ENCODE measurements at places on chromosomes 5 and 9.

GRCh38 chr9:127129073-127129717, 6.8 kb upstream of the ANGPTL2 start:
- DNase-seq, result no peak

DNA sequence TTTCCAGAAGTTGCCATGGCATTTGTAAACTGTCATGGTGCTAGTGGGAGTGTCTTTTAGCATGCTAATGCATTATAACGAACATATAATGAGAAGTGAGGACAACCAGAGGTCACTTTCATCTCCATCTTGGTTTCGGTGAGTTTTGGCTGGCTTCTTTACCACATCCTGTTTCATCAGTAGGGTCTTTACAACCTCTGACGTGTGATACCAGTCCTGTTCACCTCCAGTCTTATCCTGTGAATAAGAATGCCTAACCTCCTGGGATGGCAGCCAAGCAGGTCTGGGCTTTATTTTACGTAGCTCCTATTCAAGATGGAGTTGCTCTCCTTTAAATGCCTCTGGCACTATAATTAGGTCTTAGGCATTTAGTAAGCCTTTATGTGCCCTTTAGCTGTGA, 20.4 kb upstream of the RFK start:
- DNase-seq, result no peak

DNA sequence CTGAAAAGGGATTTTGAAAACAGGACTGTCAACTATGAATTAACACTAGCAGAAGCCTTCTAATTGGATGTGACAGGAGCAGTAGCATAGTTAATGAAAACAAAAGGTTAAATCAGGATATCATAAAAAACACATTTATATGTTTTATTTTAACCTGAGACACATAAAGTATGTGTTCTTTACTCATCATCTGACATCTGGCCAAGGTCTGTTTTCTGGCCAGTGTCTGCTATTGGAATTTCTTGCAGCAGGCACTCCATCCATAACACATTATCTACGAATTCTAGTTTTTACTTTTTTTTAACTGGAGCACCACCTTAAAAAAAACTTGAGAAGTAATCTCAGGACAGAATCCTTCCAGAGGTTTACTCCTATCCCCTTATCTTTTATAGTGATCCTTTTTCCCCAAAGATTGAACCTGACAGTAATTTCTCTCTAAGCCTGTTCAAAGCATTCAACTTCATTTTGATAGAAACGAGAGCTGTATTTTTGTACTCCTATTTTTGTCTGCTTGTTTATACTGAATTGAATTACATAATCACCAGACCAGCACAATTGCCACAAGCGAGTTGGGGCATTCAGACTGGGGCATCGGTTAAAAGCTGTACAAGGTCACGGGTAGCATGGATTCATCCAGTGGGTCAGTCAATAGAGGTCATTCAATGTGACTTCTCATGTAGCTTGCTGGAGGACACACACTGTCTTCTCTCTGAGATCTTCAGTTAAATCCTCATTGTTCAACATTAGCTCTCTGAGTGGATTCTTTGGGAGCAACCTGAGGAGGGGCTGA, 205.6 kb upstream of the CLINT1 start:
- no peak for DNase-seq

DNA sequence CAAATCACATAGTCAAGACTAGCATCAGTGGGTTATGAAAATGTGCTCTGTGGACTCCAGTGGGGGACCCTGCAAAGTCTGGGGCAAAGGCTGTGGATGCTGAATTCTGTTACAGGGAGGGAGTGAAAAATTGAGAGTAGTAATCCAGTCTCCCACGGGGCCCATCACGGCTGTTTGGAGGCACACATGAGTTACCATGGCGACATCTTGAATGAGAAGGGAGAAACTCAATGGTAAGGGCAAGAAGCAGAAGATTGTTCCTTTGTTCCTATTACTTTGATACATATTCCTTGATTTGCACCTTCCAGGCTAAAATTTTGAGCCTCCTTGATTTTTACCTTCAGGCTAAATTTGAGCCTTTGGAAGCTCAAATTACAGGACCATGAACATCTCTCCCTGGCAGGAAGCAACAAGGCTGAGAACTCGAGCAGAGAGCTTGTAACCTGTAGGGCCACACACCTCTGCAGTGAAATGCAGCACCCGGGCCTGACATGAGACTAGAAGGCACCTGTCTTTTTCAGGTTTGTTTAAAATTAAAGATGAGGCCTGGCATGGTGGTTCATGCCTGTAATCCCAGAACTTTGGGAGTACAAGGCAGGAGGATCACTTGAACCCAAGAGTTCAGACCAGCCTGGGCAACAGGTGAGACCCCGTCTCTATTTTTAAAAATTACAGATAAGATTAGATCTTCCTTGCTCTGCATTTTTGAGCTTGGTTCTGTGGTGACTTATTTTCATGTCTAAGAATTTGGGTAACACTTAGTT, 31.0 kb upstream of the ZFR start:
- no peak for DNase-seq

DNA sequence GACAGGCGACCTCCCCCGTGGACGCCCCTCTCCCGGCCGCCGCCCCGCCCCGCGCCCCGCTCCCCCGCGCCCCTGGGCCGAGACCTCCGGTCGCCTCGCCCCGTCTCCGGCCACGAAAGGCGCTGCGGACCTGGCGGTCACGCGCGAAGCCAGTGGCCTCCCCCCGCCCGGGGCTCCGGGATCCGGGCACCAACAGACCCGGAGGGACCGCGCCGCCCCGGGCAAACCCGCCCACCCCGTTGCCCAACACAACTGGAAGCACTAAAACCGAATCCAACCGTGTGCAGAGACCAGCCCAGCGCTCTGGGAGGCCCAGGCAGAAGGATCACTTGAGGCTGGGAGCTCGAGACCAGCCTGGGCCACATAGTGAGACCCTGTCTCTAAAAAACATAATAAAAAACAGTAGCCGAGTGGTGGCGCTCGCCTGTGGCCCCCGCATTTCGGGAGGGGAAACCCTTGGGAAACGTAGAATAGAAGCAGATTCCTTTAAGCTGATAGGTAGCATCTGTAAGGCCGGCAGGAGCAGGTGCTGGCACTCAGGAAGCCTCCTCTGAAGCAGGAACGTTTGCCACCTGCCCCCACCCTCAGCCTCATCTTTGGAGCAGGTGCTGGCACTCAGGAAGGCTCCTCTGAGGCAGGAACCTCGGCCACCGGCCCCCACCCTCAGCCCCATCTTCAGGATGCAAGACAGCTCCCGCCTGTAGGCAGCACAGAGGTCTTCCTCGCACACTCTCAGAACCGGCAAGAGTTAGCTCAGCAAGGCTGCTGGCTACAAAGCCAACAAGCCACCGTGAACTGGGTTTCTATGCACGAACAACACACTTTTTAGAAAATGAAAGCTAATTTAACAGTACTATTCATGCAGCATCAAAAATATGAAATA, 4.6 kb upstream of the SLC9A3 start:
- no peak for DNase-seq

DNA sequence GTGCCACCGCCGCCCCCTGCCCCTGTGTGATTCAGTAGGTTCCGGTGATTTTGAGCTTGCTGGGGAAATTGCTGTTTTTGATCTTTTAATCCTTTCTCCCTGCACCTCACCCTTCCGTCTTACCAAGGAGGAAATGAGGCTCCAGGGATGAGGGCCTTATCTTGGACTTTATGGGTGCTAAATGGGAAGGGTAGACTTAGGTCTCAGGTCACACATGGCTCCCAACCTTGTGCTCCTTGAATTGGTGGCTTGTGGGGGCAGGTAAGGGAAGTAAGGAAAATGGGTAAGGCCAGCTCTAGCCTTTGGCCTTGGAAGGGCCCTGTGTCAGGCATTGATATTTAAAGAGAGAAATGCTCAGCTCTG, 1.9 kb downstream of the ERGIC1 start:
- DNase-seq, result no peak

- DNase-seq, result no peak
Observed at GRCh38 chr5:77828445-77828844, 52.3 kb upstream of the TBCA start.

- DNase-seq, result no peak
Observed at GRCh38 chr9:4686584-4686983, 7.2 kb downstream of the CDC37L1 start.

DNA sequence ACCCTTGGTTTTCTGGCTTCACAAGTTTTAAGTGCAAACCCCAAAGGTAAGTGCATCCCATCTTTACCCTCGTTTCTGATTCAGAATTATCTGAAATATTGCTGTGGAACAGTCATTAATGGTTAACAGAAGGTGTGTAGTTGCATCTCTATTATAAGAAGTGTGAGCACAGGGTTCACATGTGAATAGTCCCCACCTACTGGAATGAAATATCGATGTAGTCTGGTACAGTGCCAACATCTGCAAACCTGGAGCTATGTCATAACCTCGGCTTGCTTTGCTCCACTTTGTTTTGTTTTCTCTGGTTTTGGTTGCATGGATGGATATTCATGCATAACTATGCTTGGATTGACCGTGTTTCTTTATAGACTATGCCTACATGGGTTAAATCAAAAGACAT, 12.6 kb downstream of the HTR4 start:
- no peak for DNase-seq

GRCh38 chr5:39164529-39165402, 54.6 kb downstream of the FYB1 start:
- no peak for DNase-seq

DNA sequence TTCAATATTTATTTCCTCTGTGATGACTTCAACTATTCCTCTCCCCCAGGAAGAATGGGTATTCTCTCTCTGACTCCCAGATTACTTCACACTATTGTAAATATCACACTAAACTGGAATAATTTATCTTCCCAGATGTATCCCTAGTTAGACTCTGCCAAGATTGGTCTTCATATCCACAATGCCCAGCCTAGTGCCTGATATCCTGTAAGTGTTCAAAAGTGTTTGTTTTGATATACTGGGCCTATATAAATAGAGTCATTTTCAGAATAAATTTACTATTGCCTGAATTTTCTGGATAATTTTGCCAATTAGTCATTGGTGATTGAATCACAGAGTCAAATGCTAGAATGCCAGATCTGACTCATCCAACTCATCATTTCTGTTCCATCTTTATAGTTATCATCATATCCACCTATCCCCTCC, 143.7 kb upstream of the TNC start:
- DNase-seq, result no peak

DNA sequence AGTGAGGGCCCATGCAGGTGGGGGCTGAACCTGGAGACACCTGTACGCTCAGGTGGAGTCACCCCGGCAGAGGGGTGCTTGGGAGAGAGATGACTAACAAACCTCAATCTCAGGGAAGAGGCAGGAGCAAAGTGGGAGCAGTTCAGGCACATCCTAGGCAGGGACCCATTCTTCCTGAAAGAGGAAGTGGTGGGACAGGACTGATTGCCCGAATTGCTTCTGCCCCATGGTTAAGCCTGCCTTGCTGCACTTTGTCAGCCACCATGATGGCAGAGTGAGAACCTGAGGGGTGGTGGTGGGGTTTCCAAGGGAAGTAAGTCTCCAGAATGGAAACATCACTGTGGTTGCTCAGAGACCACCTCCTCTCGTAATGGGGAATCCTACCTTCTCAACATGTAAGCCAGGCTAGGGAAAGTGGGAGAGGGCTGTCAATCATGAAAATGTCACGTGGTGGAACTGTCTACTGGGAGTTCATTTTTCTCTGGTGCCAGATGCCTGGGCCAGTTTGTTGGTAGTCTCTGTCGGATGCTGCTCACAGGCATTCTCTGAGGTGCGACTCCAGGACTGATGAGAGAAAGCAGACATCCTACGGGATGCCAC, 150.4 kb downstream of the HSPA4 start:
- DNase-seq, result no peak

- no peak for DNase-seq
Observed at GRCh38 chr5:158805195-158805594, 294.5 kb downstream of the EBF1 start.

- no peak for DNase-seq
Observed at GRCh38 chr5:31770998-31771397, 132.1 kb downstream of the PDZD2 start.

DNA sequence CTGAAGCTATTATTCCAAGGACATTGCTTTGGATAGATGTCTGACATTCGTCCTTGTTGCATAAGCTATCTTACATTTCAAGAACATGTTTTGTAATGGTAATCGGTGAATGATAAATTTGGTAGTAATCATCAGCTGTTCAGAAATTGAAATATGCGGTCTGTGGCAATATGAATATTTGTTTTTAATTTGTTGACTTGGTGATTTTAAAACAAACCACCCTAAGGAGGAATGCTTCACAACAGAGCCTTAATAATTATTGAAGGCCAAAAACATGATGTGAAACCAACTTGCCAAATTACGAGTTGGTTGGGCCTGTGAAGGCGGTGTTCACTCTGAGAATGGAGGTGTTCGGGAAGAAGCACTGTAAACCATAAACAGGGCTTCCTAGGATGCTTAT, 149.7 kb upstream of the TUT7 start:
- DNase-seq, result no peak

DNA sequence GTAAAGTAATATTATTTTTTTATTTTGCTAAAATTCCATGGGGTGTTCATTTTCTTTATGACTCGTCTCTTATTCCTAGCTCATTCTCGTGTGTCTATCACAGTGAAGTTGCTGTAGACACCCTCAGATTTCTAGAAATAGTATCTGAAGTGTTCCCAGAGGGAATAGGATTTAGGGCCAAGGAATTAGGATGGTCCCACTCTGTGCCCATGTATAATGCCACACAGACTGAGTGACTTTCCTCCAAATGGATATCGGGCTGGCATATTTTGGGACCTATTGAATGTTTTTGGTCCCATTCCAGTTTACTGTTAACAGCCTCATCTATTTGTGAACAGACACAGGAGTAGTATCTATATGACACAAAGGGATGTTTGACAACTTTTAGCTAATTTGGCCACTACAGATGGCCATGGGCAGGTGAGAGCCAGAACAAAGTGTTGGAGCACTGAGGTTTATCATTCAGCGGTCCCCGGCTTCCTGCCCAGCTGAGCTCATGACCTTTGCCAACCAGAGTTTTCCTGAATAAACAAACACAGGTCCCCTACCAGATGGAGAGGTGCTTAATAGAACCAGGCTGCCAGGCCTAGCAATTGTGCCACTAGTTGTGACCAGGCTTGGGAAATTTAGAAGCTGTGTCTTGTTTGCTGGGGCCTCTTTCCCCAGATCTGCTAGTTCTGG, 46.9 kb downstream of the MAP1B start:
- no peak for DNase-seq

DNA sequence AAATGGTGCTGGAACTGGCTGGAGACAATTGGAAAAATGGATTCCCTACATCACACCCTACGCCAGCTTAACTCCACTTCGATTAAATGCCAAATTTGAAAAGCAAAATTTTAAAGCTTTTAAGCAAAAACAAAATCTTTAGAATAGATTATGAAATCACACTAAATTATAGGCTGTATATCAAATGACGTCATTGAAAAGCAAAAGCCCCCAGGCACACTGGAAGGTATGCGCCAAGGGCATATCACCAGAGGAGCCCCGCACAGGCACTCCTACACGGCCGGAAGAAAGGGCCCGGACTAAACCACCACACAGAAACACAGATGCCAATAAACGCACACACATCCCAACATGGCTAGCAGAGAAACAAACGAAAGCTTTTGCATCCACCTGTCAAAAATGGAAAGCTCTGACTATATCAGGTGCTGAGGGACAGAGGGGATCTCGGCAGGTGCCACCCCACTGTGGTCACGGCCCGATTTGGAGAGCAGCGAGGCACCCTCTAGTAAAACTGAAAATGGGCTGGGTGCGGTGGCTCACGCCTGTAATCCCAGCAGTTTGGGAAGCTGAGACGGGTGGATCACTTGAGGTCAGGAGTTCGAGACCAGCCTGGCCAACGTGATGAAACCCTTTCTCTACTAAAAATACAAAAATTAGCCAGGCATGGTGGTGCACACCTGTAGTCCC, 17.0 kb upstream of the MXD3 start:
- DNase-seq, result no peak

Data from omental fat pad (tissue), 4 donors.